ENCODE measurements at places on chromosomes 5 and 9.

DNA sequence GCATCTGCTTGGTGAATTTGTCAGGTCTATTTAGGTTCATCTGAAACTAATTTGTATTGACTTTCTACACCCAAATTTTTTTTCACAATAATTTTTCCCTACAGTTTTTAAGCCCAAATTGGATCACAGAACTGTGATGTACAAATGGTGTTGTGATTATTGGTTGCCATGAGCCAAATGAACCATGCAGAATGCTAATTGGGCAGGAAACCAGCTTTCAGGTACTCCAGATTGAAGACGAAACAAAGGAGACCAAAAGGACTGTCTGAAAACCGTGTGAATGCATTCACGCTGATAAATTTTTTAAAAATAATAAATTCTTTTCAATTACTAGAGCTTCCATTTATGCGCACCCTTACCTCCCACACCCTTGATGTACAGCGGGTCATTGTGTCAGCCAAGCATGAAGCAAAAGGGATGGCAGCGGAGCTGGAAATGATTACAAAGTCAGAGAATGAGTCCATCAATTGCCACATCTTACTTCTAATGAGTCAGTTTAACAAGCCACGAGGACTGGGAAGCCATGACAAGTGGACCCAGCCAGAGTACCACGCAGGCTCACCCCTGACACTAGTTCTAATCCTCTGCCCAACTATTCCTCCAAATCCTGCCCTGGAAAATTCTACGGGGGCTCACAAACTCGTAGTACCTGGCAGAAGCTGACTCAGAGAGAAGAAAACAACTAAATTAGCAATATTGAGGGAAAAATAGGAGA lies 66.5 kb downstream of the SEMA6A start:
- no peak for DNase-seq

- no peak for DNase-seq
Observed at GRCh38 chr9:127723444-127723843, 7.6 kb downstream of the TTC16 start.

GRCh38 chr5:83058726-83059125 lies 18.5 kb downstream of the TMEM167A start:
- DNase-seq = no peak

DNA sequence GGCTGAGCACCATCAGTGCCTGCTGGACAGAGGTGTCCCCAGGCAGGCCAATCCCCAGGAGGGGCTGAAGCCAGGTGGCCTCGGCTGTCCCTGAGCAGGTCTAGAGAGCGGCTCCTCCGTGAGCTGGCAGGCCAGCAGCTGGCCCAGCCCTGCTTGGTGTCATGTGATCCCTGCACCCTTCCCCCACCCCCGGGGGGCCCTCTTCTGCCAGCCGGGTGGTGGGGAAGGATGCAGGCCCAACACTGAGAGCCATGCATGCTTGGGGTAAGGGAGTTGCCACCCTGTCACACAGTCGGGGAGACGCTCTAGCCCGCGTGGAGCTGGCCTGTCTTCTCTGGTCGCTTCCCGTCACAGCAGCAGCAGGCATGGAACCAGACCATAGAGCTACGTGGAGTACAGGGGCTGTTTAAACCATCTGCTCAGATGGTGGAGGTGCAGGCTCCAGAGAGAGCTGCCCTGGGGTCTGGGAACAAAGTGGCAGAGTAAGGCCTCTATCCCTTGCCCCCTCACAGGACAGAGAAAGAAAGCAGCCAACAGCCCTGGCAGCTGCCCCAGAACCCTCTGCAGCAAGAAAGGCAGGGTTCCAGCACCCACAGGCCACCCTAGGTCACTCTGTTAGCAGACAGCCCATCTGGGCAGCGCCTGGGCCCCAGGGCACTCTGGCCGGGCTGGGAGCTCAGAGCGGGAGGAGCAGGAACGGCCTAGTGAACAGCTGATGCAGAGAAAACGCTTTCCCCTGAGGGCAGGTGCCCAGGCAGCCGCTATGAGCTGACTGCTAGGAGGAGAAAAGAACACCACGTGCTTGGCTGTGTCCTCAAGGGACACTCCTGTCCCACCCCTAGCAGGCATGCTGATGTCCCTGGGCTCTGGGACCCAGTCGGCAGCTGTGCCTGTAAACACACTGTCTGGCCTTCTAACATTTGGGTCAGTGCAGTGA lies 6.8 kb downstream of the RALGDS start:
- DNase-seq = no peak

GRCh38 chr5:110957934-110958333 lies 113.6 kb upstream of the TSLP start:
- no peak for DNase-seq

Data from stimulated activated CD4-positive, alpha-beta T cell treated with anti-CD3 and anti-CD28 coated beads, Interleukin-15, amount 100 ng/mL, for 1 hour (primary cell).